Mucosa of descending colon (tissue), 3 donors: ENCODE measurements at places on chromosomes 13 and 19. TPM values are rescaled to one million over a fixed set of nuclear protein-coding genes. Genes with fewer than 3 reads are reported as not detected.

DNA sequence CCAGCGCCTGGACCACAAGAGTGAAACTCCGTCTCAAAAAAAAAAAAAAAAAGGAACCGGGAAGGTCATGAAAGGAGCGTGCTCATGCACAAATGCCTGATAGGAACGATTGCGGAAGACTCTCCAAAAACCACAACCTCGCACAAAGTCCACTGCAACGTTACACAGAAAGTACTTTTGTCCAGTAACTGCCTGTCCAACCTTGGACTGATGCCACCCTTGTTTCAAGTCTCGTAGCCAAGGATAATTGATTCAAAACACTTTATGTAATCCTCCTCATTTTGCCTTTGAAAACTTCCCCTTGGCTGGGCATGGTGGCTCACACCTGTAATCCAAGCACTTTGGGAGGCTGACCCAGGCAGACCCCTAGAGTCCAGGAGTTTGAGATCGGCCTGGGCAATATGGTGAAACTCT is 13.7 kb downstream of the LGALS7 start:
- DNase-seq, result no peak

GRCh38 chr13:90979059-90979458 is 368.4 kb upstream of the MIR17HG start:
- DNase-seq, result no peak

DNA sequence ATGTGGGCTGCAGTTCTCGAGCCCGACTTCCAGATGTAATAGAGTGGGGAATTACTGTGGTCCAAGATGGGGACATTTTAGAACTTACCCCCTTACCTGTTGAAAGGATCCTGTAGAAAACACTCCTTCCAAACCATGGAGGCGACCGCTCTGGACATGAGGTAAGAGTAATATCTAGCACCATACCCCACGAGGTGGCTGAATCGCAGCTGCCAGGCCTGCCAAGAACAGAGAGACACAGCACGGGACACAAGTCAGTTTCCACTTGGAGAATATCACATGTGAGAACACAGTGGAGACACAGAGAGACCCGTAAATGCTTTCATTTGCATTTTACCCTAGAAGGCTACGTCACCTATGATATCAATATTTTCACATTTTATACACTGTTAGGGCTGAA is 129.2 kb downstream of the MIPEP start:
- DNase-seq, result no peak

LILRA1 gene
- 0.49 TPM for total RNA-seq

- DNase-seq, result no peak
Measured at GRCh38 chr19:49152119-49152550, 3.1 kb downstream of the HRC start.

DNA sequence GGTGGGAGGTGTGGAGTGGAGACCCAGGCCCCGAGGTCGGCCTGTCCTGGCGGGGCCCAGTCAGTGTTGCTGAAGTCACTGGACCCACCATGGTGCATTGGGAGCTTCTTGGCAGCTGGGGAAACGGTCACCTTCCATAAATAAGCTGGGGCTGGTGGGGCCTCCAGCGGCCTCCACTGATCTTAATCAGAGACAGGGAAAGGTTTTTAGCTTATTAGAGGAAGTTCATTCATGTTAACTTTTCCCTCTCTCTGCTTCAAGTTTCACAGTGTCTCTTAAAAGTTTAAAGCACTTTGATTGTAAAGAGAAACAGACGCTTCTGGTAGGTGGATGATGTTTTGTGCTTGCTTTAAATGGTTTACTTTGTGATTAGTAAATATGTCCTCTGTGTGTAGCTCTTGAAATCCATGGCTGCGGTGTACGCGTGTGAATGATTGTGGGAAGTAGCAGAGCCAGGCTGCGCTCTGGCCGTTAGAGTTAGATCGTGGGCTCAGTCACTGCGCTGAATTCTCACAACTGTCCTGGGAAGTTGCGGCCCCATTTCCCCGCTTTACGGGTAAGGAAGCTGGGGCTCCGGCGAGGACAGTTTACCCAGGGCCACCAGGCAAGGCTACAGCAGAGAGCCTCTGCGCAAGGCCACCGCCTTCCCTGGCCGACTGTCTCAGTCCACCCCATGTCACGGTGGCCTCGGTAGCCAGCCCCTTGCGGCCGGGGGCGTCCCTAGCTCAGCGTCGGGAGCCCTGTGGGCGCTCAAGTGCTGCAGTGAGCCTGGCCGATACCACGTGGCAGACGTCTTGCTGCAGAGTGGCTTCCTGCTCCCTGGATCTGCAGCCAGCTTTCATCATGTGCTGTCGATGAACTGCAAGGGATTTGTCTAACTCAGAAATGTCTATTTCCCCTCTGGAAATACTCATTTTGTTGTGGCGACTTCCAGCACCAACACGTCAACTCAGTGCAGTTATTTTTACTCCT is 16.5 kb upstream of the NDUFS7 start:
- no peak for DNase-seq

ZNF585A gene
- 10.1 TPM for total RNA-seq

KCNC3 gene
- total RNA-seq, result 1.1 TPM

ZNF491 gene
- total RNA-seq, result 1.9 TPM

ZNF223 gene
- 4.7 TPM for total RNA-seq

DNA sequence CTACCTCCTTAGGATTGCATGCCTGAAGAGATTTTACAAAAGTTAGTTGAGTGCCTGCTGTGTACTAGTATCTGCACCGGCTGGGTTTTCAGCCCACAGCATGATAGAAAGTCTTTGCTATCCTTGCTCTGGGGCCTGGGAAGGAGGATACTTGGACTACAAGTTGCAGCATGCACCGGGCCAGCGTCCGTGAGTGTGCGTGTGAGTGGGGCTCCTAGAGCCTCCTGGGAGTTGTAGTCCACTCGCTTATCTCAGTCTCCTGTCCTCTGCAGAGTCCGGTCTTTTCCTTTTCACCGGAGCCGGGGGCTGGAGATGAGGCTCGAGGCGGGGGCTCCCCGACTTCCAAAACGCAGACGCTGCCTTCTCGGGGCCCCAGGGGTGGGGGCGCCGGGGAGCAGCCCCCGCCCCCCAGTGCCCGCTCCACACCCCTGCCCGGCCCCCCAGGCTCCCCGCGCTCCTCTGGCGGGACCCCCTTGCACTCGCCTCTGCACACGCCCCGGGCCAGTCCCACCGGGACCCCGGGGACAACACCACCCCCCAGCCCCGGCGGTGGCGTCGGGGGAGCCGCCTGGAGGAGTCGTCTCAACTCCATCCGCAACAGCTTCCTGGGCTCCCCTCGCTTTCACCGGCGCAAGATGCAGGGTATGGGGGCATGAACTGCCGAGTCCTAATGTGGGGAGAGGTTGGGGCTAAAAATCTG is 20.6 kb downstream of the BRSK1 start:
- peak; percentile 35 for DNase-seq

- no peak for DNase-seq
Measured at GRCh38 chr13:79710376-79710775, 229.4 kb downstream of the NDFIP2 start.

TRPM4 gene
- total RNA-seq, result 274 TPM

DNA sequence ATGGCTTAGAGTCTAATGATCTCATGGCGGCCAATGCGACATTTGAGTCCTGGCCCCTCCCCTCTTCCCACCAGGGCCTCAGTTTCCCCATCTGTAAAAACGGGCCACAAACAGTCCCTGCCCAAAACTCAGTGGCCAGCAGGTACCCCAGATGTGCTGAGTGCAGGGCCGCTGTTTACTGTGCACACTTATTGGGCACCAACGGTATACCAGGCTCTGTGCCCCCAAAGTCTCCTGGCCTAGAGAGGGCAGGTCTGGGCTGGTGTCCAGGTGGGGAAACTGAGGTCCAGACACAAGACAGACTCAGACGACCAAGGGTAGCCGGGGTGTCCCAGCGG is 23.6 kb upstream of the WDR18 start:
- no peak for DNase-seq

- DNase-seq, result no peak
Measured at GRCh38 chr13:97583907-97584497, 150.0 kb downstream of the RAP2A start.

DNA sequence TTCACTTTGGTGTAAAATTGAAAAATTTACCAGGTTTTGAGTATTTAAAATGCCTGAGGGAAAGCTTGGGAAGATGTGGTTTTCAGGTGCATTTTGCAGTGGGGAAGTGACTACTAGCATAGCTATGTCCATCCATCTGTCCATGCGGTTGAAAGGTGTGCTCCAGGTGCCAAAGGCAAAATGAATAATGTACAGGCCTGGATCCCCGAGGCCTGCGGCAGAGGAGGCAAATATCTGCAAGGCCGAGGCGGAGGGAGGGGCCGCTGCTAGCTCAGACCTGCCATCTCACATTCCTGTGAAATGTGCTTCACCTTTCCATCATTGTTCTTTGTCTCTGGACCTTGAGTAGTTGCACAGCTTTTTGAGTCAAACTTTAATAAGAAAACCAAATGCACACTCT is 65.5 kb downstream of the ERCC5 start:
- no peak for DNase-seq

DNA sequence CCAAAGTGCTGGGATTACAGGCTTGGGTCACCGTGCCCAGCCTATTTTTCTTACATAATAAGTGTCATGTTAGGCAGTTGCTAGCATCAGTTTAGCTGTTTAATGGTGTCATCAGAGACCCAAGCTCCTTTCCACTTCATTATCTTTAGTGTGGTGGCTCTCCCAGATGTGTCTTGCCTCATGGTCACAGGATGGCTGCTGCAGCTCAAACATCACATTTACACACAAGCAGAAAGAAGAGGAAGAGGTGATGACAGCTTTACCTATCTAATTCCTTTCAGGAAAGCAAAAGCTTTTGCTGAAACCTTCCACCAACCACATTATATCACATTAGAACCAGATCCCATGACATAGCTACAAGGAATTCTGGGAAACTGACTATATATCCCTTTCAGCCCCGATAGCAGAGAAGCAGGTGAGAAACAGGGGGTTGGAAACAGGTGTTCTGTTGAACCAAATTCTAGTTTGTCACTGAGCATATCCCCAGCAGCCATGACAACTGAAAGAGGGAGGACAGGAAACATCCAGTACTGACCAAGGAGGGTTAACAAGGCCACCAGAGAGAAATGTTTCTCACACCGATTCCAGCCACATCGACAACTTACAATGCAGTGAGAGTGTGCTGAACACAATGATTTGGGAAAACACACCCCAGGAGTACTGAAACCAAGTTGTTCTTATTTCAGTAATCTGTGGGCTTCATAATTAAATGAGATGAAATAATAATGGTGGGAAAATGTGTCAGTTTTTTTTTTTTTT is 617.0 kb downstream of the UQCRFS1 start:
- no peak for DNase-seq

CEACAM1 gene
- 2,323 TPM for total RNA-seq

GRCh38 chr19:17576758-17577456 is 21.5 kb downstream of the COLGALT1 start:
- peak; percentile 77 for DNase-seq

- no peak for DNase-seq
Measured at GRCh38 chr13:52868190-52868589, 19.8 kb upstream of the PCDH8 start.

DNA sequence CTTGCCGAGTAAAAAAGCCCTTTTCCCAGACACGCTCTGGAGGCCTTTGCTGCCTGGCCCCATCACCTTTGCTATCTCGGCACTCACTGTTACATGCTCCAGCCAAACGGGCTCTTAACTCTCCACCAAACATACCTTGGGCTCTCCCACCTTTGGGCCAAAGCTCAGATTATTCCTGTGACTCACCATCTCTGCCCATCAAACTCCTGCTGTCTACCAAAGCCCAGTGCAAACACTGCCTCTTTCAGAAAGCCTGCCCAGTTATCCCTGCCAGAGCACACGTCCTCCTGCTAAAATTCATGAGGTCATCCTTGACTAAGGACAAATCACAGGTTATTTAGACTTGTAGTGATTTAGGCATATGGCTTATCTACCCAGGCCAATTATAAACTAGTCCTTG is 48.1 kb upstream of the SERPINE3 start:
- DNase-seq, result no peak

DNA sequence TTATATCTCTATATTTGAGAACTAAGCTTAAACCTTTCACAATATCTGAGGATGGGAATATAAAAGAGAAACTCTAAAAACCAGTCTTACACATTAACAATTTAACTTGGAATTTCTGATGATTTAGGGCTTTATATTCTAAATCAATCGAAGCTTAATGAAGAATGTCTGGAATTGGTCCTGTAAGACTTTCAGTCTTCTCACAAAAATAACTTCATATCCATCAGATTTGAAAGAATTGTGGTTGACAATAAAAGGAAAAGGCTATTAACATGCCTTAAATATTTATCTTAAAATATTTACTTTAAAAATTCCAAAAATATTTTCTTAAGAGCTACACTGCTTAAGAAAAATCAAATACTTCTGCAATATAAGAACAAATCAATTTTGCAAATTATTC is 27.3 kb downstream of the MYCBP2 start:
- no peak for DNase-seq

KLHL1 gene
- total RNA-seq, result not detected

- DNase-seq, result no peak
Measured at GRCh38 chr13:49980266-49980665, 16.6 kb upstream of the TRIM13 start.

DNA sequence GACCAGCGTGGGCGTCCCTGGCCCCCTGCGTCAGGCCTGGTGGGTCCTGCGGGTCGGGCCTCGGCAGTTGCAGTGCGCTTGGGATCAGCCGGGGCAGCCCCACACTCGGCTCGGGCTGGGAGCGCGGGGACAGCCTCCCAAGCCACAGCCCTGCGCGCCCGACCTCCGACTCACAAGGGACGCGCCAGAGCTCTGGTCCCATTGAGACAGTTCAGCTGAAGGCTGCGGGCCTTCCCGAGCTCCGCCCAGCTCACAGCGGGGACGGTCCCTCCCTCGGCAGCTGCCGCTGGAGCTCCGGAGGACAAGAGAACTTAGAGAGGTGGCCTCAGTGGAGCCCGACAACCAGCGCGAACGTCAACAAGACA is 45.7 kb upstream of the ZNF730 start:
- no peak for DNase-seq

DNA sequence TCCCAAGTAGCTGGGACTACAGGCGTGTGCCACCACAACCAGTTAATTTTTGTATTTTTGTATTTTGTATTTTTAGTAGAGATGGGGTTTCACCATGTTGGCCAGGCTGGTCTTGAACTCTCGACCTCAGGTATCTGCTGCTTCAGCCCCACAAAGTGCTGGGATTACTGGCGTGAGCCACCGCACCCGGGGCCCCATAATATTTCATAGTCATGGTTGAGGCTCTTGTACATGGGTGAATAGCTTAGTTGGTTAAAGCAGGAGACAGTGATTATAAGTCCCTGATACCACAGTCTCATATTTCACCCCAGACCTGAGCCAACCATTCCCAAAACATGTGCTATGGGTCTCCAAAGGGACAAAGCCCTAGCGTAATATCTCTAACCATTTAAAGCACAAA is 26.1 kb downstream of the MBNL2 start:
- DNase-seq, result no peak

GRCh38 chr19:58097781-58098681 is at the start of gene ZSCAN18:
ZSCAN18 (minus strand) TSS chr19:58098231; CDS start chr19:58090267, 7,964 bp downstream.
- peak; percentile 97 for DNase-seq

- no peak for DNase-seq
Measured at GRCh38 chr13:97933776-97934175, 19.7 kb upstream of the IPO5 start.
